ENCODE measurements at places on chromosomes 6 and 20.

GRCh38 chr20:51082988-51083387 is 60.1 kb upstream of the KCNG1 start:
- no peak for DNase-seq

- no peak for DNase-seq
These were observed 74.5 kb upstream of the ADGRF1 start for GRCh38 chr6:47116606-47117005.

GRCh38 chr6:125245523-125246264 is 56.1 kb downstream of the HDDC2 start:
- no peak for DNase-seq

GRCh38 chr6:159095616-159096015 is 50.8 kb upstream of the TAGAP start:
- DNase-seq = no peak

- no peak for DNase-seq
These were observed 2.9 kb downstream of the MAP3K7 start for GRCh38 chr6:90583836-90584481.

DNA sequence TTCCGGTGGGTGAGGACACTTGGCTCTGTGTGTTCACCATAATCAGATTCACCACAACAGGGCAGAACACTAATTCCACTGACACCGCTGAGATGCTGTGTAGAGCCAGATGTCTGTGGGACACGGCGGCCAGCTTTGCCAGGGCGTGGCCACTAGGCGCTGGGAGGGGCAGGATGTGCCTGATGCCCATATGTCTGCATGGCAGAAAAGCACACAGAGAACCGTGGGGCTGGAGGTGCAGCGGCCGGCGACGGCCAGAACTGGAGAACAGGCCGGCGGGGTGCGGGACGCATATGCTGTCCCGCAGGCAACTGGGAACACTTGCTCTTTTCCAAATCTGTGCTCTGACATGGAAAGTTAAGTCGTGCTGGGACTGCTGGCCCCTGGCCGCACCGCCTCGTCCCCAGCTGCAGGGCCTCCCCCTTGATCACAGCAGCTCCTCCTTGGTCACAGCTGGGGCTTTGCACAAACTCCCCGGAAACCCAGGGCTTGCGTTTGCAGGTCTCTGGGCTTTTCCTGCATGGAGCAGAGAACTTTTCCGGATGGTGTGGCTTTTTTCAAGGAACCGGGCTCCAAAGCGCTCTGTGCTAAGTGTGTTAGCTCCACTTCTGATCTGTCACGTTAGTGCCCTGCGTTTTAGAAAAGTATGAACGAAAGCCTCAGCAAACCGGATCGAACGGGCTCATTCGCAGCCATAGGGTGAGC is 31.1 kb downstream of the NTSR1 start:
- no peak for DNase-seq

GRCh38 chr6:112149719-112150263 is 62.4 kb downstream of the FAM229B start:
- DNase-seq = no peak

DNA sequence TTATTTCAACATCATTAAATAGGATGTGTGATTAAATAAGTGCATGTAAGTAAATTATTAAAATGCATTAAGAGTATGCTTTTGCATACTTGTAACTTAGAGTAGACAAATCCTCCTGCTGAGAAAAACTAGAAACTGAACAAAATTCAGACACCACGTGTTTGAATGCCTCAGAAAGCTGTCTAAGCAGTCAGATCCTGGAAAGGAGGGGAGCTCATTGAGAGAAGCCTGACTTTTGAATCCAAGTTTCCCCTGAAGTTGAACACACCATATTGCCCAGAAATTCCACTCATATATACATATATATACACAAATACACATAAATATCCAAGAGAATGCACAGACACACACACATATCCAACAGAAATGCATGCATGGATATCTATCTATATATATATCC is 190.0 kb upstream of the BMP2 start:
- no peak for DNase-seq

DNA sequence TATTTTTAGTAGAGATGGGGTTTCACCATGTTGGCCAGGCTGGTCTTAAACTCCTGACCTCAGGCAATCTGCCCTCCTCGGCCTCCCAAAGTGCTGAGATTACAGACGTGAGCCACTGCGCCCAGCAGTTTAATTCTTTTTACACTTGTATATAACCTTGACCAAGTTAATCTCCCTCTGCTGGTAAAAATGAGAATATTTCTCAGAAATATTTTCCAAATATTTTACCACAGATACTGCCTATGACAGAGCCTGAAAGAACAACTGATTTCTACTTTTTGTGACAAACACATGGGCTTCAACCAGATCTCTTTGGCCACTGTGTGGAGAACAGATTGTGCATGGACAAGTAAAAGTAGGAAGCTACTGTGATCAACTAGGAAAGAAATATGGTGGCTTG is 21.2 kb upstream of the NHSL1 start:
- no peak for DNase-seq

GRCh38 chr6:32666420-32667300 is at the start of gene HLA-DQB1:
TSS of gene HLA-DQB1 (minus strand) at chr6:32666657. CDS start at chr6:32666607, 50 bp downstream.
- DNase-seq = no peak

- no peak for DNase-seq
These were observed 11.8 kb downstream of the SRC start for GRCh38 chr20:37357481-37358365.

- no peak for DNase-seq
These were observed 204.5 kb downstream of the SYNDIG1 start for GRCh38 chr20:24673678-24674570.

- DNase-seq = no peak
These were observed 2.3 kb downstream of the LINC00237 start for GRCh38 chr20:21103582-21104465.

GRCh38 chr6:65799389-65799788 is 92.4 kb upstream of the EYS start:
- no peak for DNase-seq

Measured in stimulated activated CD4-positive, alpha-beta T cell treated with anti-CD3 and anti-CD28 coated beads, TNF-alpha, amount 100 ng/mL, for 1 hour (primary cell).